ENCODE measurements at places on chromosomes 2 and 18.

- H3K4me3 ChIP-seq: no peak overlapping the region
- H3K27me3 ChIP-seq: no peaks in the 10 kb centered on the region
- DNase-seq: no peak
- H3K27ac ChIP-seq: no peak overlapping the region
Observed at GRCh38 chr2:235041221-235041917, 89.6 kb downstream of the SH3BP4 start.

GRCh38 chr18:48263914-48264902 lies 145.0 kb downstream of the ZBTB7C start:
- peaks cover 59% of the 10 kb centered on the region for H3K27me3 ChIP-seq
- DNase-seq: no peak
- H3K27ac ChIP-seq: no peak overlapping the region
- no peak overlapping the region for H3K4me3 ChIP-seq
- no peaks in the 10 kb centered on the region for H3K36me3 ChIP-seq

GRCh38 chr2:122210898-122211856 lies 455.7 kb downstream of the TSN start:
- H3K27ac ChIP-seq: no peak overlapping the region
- DNase-seq: no peak

- DNase-seq: no peak
- peaks cover 64% of the 10 kb centered on the region for H3K36me3 ChIP-seq
- H3K4me1 ChIP-seq: peaks cover 29% of the 10 kb centered on the region
- no peak overlapping the region for H3K4me3 ChIP-seq
- H3K27ac ChIP-seq: no peak overlapping the region
Observed at GRCh38 chr2:54629914-54630857, 93.3 kb upstream of the EML6 start.

DNA sequence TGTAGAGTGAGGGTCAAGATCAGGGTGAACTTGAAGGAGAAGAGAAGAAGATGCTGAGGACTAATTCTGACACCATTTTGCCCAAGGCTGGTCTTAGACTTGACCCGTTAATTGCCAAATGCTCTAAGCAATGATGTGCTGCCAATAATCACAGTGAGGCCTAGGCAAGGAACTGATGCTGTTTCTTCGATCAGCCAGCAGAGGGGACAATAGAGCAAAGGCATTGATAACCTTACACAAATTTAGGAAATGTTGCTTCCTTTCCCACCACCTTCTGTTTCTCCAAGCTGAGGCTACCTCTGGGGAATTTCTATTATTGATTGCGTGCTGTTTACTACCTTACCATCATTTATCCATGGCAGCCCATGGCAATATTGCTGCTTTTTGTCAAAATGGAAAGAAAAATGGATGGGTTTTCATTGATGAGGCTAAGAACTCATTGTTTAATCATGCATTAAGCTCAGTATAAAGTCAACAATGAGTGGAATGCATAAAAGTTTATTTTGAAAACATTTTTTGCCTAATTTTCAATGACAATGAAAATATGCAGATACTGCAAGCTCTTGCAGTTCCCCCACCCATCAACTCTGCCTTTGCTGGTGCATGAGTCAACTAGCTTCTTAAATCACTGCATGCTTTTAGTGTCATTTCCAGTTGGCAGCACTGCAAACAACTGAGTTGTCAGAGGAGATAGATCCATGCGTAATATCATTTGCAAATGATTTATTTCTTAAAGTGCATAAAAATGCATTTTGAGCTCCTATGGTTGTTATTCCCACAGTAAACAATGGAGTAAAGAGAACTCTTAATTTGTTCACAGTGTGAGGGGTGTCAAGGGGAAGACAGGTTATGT lies 116.4 kb upstream of the NYAP2 start:
- no peak for DNase-seq
- no peaks in the 10 kb centered on the region for H3K27me3 ChIP-seq
- no peak overlapping the region for H3K27ac ChIP-seq
- no peak overlapping the region for H3K4me3 ChIP-seq

GRCh38 chr2:223580951-223581350 lies 21.2 kb downstream of the SCG2 start:
- H3K4me1 ChIP-seq: peaks cover 48% of the 10 kb centered on the region
- no peaks in the 10 kb centered on the region for H3K36me3 ChIP-seq
- no peak for DNase-seq
- H3K4me3 ChIP-seq: peak overlapping the region; percentile 51
- H3K27ac ChIP-seq: peak overlapping the region; percentile 86

DNA sequence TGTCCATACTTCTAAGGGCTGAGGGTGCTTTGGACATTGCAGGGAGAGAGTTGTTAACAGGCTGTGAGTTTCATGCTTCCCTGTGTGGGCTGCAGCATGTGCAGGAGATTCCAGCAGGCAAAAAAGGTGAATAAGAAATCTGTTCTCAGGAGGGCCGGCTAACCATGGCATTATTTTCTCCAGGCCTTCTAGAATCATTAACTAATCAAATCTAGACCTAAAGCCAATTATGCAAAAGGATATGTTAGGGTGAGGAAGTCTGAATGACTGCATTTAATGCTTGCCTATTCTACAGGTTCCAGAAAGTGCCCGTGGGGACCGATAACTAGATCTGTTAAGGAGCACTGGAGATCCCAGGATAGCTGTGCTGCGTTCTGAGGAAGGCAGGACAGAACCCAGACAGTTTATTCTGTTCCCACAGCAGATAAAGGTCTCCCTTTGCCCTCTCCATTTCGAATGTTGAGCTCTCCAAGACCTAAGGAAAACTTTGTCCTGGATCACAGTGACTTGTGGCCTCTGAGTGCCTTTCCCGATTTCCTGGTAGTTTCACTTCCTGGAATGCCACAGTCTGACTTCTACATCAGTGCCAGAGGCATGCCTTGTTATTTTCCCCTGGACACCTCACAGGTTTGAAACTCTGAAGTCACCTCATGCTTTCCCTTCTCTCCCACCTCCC lies 50.0 kb upstream of the ZFP36L2 start:
- H3K27ac ChIP-seq: peak overlapping the region; percentile 72
- H3K36me3 ChIP-seq: peaks cover 24% of the 10 kb centered on the region
- peaks cover 33% of the 10 kb centered on the region for H3K4me1 ChIP-seq
- no peaks in the 10 kb centered on the region for H3K27me3 ChIP-seq
- no peak for DNase-seq

DNA sequence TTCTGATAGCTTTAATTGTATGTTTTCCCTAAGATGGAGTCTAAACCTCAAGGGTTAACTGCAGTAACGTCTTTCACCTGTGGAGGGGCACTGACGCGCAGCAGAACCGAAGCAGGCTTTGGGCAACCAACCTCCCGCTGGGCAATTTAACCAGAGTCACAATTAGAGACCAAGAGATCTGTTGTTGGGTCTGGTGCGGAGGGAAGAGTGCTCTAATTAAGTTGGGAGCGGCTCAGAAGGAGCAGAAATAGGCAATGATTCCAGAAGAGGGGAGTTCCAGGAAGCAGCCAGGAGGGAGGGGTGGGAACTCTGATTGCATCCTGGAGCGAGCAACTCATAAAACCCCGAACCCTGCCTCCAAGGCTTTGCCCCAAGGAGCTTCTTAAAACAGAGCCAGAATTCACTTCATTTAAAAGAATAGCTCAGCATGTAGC lies 245.8 kb downstream of the PAX3 start:
- no peaks in the 10 kb centered on the region for H3K4me1 ChIP-seq
- peaks cover 47% of the 10 kb centered on the region for H3K27me3 ChIP-seq
- no peak overlapping the region for H3K4me3 ChIP-seq
- DNase-seq: no peak
- no peak overlapping the region for H3K27ac ChIP-seq
- H3K36me3 ChIP-seq: no peaks in the 10 kb centered on the region

GRCh38 chr2:1205853-1206252 lies 207.4 kb upstream of the TPO start:
- no peak overlapping the region for H3K27ac ChIP-seq
- H3K4me3 ChIP-seq: no peak overlapping the region
- DNase-seq: no peak
- H3K36me3 ChIP-seq: no peaks in the 10 kb centered on the region
- H3K27me3 ChIP-seq: no peaks in the 10 kb centered on the region
- H3K4me1 ChIP-seq: no peaks in the 10 kb centered on the region

DNA sequence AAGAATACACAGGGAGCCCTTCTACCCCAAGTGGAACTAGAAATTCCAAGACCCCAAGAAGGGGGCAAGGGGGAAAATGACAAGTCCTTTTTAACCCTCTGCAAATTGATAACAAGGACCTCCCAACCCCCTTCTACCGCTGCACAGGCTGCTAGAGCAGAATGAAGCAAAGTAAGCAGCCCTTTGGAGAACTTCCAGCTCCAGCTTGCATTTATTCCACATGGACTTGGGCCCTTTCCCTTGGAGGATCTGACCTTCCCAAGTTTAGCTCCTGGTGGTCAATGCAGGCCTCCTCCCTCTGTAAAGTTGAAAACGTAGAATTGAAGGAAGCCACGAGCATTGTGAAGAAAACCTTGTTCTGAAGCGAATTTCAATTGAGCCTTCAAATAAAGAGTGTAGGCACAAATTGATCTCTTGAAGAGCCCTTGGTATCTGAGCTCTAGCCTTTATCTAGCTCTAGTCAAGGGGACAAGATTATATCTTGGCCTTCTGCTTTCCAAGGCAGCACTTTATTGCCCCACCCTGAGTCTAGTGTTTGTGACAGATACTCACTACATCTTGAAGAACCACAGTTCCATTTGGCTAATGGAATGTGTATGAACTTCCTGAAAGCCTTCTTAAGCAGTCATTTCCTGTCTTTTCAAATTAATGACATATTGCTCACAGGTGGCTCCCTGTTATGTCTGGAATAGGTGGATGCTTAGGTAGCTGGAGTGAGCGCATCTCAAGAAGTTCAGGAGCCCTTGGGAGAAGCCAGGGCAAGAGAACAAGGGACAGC lies 37.2 kb downstream of the SLC14A2 start:
- H3K36me3 ChIP-seq: no peaks in the 10 kb centered on the region
- H3K27me3 ChIP-seq: peaks cover 31% of the 10 kb centered on the region
- no peak overlapping the region for H3K27ac ChIP-seq
- no peak overlapping the region for H3K4me3 ChIP-seq
- no peak for DNase-seq

DNA sequence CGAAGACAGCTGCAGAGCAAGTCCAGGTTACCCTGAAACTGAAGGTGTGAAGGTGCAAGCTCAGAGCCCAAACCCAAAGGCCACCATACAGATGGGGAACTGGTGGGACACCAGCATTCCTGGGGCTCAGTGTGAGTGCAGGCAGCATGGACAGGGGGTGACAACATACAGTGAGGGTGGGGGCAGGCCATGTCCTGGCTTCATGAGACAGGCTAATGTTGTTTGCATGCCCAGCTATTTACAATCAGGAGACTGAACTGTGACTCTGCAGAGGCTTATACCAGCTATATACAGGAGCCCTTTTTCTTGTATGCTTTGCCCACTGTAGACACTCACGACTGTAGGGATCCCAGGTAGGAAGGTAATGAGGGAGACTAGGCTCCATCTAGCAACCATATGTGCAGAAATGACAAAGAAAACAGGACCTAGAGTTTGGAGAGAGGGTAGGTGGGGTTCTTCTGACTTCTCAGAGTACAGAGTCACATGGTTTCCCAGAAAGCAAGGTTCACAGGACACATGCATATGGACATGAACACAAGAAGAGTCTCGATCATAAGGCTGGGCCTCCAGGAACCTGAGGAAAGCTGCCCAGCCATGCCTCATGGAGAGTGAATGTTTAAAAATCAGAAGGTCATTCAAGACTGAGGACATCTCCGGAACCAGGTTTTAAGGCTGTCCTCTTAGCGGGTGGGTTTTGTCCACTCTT lies 26.4 kb downstream of the SIX3 start:
- peaks cover 5% of the 10 kb centered on the region for H3K4me1 ChIP-seq
- H3K27ac ChIP-seq: no peak overlapping the region

DNA sequence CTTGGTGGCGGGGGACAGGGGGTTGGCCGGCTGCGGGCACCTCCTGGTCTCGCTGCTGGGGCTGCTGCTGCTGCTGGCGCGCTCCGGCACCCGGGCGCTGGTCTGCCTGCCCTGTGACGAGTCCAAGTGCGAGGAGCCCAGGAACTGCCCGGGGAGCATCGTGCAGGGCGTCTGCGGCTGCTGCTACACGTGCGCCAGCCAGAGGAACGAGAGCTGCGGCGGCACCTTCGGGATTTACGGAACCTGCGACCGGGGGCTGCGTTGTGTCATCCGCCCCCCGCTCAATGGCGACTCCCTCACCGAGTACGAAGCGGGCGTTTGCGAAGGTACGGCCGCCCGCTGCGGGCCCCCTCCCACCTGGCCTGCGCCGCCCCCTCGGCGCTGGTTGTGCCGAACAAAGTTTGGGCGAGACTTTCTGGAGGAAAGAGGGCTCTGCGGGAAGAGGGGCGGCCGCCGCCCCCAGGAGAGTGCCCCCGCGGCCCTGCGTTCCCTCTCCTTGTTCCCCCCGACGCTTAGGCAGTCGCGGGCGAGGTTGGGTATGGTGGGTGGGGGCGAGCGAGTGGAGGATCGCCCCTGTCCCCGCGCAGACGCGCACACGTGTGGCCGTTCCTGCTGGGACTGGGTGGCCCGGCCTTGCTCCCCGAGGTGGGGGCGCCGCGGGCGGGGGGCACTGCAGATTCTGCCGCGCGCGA lies 866 bp downstream of the CRIM1 start:
- H3K36me3 ChIP-seq: peaks cover 5% of the 10 kb centered on the region
- H3K27ac ChIP-seq: peak overlapping the region; percentile 72
- no peaks in the 10 kb centered on the region for H3K27me3 ChIP-seq
- DNase-seq: peak; percentile 86

DNA sequence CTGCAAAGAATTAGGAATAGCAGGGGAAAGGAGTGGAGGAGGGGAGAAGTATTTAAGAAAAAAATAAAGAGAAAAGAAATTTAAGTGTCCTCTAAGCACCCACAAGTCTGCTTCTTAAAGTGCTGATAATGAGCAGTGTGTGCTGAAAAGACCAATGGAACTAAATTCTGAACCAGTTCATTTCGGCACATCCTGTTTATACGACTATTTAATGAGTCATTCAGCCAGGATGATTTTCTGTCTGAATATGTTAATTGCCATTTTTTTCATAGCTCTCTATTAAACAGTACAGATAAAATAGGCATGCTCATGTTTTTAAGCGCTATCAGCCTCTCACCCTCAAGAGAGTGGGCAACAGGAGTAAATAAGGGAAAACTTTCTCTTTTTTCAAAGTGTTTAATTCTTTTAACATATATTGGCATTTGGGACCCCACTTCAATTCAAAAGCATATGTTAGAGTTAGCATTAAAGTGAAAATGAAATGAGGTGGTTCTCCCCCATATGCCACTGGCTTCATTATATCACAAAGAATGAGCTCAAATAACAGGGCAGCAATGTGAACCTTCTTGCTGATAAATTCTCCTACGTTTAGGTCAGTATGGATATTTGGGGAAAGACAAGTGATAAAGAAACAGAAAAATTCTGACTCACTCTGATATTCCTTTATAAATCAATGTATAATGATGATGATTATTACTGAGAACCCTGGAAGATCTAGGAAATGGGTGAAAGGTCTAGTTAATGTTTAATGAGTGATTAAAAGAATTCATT lies 87.5 kb downstream of the TCF4 start:
- peaks cover 24% of the 10 kb centered on the region for H3K4me1 ChIP-seq
- H3K36me3 ChIP-seq: peaks cover 4% of the 10 kb centered on the region
- H3K27ac ChIP-seq: no peak overlapping the region
- peak overlapping the region; percentile 22 for H3K4me3 ChIP-seq
- no peak for DNase-seq

DNA sequence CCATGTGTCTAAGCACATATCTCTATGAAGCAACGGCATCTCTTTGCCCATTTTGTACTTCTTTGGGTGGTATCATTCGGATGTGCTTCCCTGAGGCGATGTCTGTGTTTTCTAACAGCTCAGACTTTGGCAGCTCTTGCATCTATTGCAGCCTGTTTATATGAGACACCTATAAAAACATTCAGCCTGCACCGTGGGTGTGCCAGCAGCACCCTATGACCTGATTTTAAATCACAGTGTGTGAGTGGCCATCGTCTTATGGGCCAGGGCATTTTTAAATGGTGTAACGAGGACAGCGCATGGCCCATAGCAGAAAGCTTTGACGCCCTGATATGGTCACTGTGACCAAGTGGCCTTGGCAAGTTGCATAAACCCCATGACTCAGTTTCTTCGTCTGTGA lies 12.9 kb downstream of the NPAS2 start:
- no peaks in the 10 kb centered on the region for H3K27me3 ChIP-seq
- H3K4me3 ChIP-seq: no peak overlapping the region
- peaks cover 25% of the 10 kb centered on the region for H3K4me1 ChIP-seq

Measured in osteocyte (in vitro differentiated cells).